Hippocampal formation (tissue), 2 donors: ENCODE measurements at places on chromosomes 12 and 14.

- DNase-seq, result peak; percentile 10
Observed at GRCh38 chr12:67430708-67431335, 161.7 kb downstream of the CAND1 start.

DNA sequence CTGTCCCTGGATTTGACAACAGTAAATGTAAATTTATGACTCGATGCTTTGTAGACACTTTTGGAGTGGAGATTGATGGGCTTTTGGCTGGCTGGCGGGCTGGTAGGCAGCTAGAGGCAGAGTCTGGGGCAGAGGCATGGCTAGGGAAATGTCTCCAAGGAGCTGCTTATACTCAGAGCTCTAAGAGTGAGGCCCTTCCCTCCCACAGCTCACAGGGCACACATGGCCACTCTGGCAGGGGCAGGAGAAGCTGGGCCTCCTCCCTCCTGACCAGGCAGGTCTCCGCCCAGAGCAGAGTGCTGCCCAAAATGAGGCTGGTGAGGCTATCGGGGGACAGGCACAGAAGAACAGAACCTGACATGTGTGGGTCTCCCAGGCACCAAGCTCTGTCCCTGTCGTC is 67.5 kb downstream of the GALNT16 start:
- no peak for DNase-seq

GRCh38 chr14:69614592-69614991 is 3.2 kb downstream of the SUSD6 start:
- DNase-seq, result peak; percentile 20

DNA sequence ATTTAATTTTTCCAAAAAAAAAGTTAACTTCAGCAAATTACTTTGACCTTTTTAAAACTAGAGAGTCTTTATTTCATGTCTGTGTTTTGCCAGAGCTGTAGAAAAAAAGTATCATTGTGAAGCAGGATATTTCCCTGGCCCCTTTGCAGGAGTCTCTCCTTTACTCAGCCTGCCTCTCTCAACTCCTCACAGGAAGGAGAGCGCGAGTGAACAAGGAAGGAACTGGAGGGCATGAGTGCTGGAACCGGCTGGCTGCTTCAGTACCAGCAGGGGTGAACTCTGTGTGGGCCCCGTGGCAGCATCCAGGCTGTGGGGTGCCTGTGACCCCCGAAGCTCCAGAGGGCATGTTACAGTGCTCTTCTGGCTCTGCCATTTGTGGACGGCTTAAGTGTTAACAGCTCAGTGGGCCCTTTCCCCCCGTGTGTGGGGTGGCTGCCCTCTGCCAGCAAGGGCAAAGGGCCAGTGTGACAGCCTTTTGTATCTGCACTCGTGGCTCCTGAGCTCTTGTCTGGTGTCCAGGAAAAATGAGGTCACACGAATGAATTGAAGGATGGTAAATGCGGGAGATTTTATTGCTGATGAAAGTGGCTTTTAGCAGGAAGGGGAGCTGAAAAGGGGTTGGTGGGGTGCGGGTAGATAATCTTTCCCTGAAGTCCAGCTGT is 76.6 kb upstream of the KCNH3 start:
- DNase-seq, result no peak

GRCh38 chr14:90495357-90496276 is 98.8 kb downstream of the CALM1 start:
- no peak for DNase-seq

GRCh38 chr14:82134411-82134810 is 600.8 kb upstream of the SEL1L start:
- DNase-seq, result no peak

GRCh38 chr14:71339650-71340415 is 432.6 kb downstream of the PCNX1 start:
- no peak for DNase-seq
